Ammon's horn (tissue), 1 donor: ENCODE measurements at places on chromosomes 2 and 18.

DNA sequence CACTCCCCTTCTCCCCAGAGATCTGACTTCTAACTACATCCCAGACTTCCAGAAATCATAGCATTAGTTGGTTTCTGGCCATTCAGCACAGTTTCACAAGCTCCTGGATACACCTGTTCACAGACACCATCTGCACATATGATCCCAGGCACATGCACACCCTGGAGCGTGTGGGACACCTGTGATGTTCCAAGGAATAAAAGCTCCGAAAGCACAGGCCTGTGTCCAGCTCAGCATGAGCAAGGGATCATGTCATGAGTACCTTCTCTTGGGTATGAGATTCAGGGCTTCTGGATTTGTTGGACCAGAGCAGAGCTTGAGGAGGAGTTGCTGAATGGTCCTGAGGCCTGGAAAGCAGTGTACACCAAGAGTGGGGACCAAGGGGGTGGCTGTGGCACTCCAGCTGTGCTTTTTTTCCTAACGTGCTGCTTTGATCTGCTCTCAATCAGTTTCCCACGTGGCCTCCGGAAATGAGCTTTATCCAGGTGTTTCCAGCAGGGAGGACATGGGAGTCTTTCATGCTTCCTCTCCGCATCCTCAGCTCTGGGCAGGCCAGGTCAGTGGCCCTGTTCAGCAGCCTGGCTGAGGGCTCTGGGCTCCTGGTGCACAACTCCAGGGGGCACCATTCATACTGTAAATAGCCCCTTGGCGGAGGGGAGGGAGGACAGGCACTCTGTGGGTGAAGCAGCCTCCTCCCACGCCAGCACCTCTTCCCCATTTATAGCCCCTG, 1.8 kb downstream of the DYSF start:
- DNase-seq: no peak

- DNase-seq: no peak
Observed at GRCh38 chr2:230023313-230023712, 45.4 kb downstream of the SLC16A14 start.

- no peak for DNase-seq
Observed at GRCh38 chr2:19738707-19739106, 163.1 kb downstream of the TTC32 start.

GRCh38 chr18:57523171-57523956, 63.1 kb downstream of the FECH start:
- DNase-seq: peak; percentile 32

GRCh38 chr2:219968685-219969345, 341.4 kb downstream of the SLC4A3 start:
- DNase-seq: peak; percentile 14

DNA sequence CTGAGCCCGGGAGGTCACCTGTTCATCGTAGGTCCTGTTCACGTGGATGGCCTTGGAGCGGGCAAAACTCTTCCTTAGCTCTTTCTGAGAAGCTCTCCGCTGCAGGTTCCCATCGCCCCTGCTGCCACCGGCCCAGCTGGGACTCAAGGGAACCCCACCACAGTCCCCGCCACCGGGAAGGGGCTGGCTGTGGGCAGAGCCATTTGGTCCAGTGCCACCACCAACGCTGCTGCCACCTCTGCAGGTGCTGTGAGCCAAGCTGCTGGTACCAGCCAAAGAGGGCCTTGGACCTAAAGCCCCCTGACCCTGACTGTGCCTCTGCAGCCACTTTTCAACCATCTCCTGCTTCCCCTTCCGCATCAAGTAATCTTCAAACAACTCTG, 586 bp downstream of the PDE11A start:
- DNase-seq: no peak

DNA sequence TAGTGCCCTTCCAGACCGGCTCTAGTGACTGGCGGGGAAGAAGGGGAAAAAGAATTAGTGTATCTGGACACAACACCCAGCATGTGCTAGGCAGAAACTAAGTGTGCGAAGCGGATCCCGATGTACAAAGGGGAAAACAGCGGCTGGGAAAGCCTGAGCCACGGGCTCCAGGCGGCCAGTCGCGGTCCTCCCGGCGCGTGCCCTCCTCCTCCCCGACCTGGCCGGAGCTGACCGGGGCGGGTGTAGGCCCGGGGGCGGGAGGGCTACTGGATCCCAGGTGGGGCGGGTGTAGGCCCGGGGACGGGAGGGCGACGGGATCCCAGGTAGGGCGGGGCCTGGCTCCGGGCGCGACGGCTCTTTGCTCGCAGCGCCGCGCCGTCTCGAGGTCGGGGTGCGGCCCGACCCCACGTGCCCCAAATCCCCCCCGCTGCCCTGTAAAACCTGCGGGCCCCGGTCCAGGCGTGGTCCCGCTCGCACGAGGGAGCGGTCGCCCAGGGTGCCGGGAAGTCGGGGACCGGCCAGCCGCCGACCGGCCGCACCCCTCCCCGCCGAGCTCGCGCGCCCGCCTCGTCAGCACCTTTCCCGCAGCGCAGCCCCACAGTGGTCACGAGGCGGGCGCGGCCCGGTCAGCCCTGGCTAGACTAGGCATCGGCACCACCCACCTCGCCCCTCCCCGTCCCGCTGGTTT, 48.8 kb downstream of the C2orf42 start:
- peak; percentile 51 for DNase-seq

- DNase-seq: no peak
Observed at GRCh38 chr18:32769586-32770053, 3.2 kb downstream of the KLHL14 start.
